Mesendoderm (in vitro differentiated cells): ENCODE measurements at places on chromosomes 4 and X.

DNA sequence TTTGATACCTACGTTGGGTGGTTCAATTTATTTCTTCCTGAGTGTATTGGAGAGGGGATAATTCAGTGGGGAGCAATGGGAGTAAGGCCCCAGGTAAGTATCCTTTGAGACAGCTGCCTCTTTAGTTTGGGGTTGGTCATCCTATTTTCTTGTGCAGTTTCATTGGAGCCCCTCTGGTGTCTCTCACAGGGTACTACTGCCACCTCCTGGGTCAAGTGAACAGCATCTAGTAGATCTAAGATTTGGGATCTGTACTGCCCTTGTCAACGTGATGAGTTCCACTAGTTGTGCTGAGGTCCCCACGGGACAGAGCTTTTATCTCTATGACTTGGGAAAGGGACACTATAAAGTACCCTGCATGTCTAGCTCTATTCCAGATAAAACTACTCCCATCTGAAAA, 80.6 kb downstream of the PBDC1 start:
- H3K27ac ChIP-seq = no peak overlapping the region
- no peaks in the 10 kb centered on the region for H3K4me1 ChIP-seq
- no peaks in the 10 kb centered on the region for H3K27me3 ChIP-seq
- H3K4me3 ChIP-seq = no peak overlapping the region

DNA sequence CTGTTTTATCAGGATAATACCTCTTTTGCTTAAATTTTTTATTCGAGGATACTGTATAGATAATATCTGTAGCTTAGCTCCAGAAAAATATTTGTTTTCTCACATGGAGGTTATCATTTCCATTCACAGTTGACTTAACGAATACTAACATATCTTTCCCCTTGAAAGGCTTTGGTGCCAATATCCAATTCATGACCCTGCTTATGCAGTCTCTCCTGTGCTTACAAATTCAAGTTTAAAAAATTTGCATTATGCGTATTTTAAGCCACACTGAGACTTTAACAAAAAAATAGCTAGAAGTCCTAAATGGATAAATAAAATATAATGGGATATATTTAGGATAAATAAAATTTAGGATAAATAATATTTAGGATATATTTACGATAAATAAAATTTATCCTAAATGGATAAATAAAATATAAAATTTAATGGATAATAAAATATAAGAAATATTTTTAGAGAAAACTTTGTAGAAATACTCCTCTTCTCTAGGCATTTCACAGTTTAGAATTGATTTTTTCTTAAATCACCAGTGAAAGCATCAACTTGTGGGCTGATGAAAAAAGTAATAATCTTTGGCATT, 22.5 kb downstream of the GUCY1B1 start:
- no peaks in the 10 kb centered on the region for H3K4me1 ChIP-seq
- no peak for DNase-seq
- H3K4me3 ChIP-seq = no peak overlapping the region
- no peak overlapping the region for H3K27ac ChIP-seq
- no peaks in the 10 kb centered on the region for H3K36me3 ChIP-seq

DNA sequence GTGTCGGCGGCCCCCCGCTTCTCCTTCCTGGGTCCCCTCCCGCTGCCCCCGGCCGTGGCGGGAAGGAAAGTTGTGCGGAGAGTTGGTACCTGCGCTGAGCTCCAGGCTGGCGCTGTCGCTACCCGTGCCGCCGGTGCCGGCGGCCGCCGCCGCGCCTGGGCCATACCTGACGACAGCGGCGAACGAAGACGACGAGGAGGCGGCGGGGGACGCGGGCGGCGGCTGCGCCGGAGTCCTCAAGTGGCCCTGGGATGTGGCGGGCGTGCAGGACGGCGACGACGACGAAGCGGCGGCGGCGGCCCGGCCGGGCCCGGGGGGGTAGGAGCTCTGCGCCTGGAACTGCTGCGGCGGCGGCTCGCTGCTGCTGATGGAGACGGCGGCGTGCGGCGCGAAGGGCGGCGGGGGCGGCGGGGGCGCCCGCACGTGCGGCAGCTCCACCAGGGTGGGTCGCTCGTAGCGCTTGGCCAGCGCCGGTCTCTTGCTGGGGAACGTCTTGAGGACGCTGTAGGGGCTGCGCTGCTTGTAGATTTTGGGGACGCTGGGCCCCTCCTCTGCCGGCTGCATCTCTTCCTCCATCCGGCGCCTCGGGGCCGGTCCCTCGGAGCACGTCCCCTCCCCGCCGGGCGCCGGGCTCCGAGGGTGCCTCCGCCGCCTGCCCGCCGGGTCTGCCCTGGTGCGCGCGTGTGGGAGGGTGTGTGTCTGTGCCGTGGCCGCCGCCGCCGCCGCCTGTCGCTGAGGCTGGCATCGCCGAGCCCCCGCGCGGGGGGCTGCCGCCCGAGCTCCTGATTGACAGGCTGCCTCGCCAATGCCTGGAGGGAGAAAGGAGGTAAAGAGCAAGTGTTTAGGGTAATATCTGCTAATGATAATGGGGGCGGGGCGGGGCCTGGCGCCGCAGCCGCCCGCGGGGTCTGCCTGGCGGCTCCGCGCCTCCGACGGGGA, 618 bp downstream of the BEND4 start:
- peaks cover 3% of the 10 kb centered on the region for H3K27me3 ChIP-seq
- peak; percentile 95 for DNase-seq
- H3K36me3 ChIP-seq = no peaks in the 10 kb centered on the region
- H3K27ac ChIP-seq = no peak overlapping the region

DNA sequence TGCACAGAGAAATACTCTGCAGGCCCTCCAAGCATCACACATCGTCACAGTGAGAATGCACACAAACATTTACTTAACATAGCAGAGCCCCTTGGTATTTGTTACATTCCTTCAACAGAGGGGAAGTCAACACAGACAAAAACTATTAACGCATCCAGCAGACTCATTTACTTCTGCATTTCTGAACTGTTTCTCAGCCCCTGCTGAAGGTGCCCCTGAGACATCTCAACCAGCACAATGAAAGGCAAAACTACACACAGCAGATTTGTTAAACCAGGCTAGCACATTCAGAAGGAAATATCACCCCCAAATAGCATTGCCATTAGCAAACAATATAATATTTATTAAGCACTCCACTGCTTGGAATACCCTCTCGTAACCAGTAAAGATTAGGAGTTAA, 367.0 kb downstream of the RAB28 start:
- no peak overlapping the region for H3K27ac ChIP-seq
- H3K36me3 ChIP-seq = no peaks in the 10 kb centered on the region
- H3K4me3 ChIP-seq = no peak overlapping the region
- H3K27me3 ChIP-seq = peaks cover 2% of the 10 kb centered on the region
- peak; percentile 40 for DNase-seq
- H3K4me1 ChIP-seq = no peaks in the 10 kb centered on the region

- H3K4me1 ChIP-seq = peaks cover 2% of the 10 kb centered on the region
- no peak for DNase-seq
- H3K27ac ChIP-seq = no peak overlapping the region
- H3K27me3 ChIP-seq = no peaks in the 10 kb centered on the region
- no peak overlapping the region for H3K4me3 ChIP-seq
These were observed 67.4 kb downstream of the ENPP6 start for GRCh38 chr4:184150102-184150839.

DNA sequence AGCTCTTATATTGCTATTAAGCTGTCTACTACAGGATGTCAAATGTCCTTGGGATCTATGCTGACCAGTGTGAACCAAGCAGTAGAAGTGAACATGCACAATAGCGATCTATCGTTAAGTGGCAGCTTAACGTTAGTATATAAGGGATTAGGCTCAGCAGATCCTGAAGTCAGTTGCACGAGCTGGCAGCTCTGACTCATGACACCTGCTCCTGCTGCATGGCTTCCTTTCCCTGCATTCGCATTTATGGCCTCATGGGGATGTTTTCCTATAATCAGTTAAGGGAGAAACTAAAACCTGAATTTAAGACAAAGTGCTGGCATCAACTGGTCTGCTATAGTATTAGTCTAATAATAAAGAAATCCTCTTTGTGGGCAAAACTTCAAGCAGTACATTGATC, 12.7 kb upstream of the MCUB start:
- H3K27ac ChIP-seq = no peak overlapping the region
- no peaks in the 10 kb centered on the region for H3K4me1 ChIP-seq
- DNase-seq = no peak
- no peaks in the 10 kb centered on the region for H3K27me3 ChIP-seq

DNA sequence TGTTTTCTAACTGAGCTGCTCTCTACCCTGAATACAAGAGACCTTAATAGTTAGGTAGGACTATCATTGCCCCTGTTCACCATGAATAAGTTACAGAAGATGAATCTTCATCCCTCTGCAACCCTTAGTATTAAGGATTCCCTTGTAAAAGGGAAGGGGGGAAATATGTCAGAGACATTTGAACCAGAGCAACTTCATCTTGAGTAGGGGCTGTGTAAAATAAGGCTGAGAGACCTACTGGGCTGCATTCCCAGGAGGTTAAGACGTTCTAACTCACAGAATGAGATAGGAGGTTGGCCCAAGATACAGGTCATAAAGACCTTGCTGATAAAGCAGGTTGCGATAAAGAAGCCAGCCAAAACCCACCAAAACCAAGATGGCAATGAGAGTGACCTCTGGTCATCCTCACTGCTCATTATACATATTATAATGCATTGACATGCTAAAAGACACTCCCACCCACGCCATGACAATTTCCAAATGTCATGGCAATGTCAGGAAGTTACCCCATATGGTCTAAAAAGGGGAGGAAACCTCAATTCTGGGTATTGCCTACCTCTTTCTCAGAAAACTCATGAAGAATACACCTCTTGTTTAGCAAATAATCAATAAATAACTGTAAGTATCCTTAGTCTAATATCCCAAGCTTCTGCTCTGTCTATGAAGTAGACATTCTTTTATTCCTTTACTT, 19.5 kb upstream of the TMPRSS11B start:
- H3K4me1 ChIP-seq = no peaks in the 10 kb centered on the region
- no peak for DNase-seq
- no peaks in the 10 kb centered on the region for H3K36me3 ChIP-seq
- H3K27me3 ChIP-seq = no peaks in the 10 kb centered on the region

DNA sequence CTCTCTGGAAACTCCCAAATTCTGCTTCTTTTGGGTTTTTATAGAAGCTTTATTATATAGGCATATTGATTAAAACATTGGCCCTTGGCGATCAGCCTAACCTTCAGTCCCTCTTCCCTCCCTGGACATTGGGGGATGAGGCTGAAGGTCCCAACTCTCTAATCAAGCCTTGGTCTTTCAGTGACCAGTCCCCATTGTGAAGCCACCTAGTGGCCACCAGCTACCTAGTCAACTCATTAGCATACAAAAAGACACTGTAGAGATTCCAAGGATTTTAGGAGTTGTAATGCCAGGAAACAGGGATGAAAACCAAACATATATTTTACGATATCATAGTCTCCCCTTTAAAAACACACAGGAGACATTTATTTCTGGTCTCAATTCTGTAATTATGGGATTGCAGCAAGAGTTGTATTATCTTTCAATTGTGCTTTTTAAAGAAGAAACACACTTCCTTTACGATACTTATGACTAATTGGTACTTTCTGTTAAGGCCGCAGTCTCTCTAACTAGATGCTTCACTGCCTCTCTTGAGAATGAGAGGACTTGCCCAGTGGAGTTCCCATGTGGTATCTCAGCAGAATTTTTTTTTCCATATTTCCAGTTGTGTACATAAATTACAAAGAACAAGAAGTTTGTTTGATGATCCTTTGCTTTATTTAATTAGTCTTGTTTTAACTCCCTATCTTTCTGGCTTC, 58.2 kb downstream of the WDR17 start:
- peak; percentile 75 for DNase-seq
- H3K4me3 ChIP-seq = no peak overlapping the region
- no peaks in the 10 kb centered on the region for H3K27me3 ChIP-seq
- H3K27ac ChIP-seq = no peak overlapping the region
- H3K36me3 ChIP-seq = no peaks in the 10 kb centered on the region

DNA sequence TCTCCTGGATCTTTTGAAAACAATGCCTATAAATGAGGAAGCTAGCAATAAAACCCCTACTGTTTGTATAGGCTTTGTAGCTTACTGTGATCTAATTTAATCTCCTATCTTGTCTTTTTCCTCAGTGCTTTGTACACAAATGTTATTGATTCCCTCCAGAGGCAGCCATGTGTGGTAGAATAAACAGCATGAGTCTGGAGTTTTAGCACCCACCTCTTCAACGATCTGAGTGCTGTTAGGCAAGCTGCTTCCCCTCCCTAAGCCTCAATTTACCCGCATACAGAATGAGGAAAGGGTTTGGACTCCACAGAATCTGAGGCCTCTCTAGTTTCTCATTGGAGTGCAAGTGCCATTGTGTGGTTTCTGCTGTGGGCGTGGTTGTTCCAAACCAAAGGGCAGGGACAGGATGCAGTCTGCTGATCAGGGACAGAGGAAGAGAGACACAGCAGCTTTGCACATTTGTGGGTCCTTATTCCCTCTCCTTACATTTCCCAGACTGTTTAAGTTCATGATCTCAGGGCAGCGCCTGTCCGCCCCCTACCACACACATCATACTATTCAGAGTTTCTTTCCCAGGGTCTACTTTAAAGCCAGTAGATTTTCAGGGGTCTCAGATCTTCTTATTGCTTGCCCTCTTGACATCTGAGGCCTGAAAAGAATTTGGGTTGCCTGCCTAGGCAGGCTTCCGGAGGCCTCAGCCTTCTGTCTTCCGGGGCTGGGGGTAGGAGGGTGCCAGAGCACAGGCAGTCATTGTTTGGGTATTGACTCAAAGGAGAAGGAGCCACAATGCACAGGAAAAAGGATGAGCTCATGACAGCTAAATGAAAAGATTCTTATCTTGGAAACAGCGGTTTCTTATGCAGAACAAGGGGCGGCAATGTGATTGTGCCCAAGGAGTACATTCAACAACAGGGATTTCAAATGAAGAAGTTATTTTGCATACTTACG, 114.9 kb upstream of the TEX13D start:
- DNase-seq = peak; percentile 91
- H3K4me1 ChIP-seq = peaks cover 7% of the 10 kb centered on the region
- no peak overlapping the region for H3K4me3 ChIP-seq
- H3K36me3 ChIP-seq = no peaks in the 10 kb centered on the region
- no peaks in the 10 kb centered on the region for H3K27me3 ChIP-seq
- peak overlapping the region; percentile 98 for H3K27ac ChIP-seq

DNA sequence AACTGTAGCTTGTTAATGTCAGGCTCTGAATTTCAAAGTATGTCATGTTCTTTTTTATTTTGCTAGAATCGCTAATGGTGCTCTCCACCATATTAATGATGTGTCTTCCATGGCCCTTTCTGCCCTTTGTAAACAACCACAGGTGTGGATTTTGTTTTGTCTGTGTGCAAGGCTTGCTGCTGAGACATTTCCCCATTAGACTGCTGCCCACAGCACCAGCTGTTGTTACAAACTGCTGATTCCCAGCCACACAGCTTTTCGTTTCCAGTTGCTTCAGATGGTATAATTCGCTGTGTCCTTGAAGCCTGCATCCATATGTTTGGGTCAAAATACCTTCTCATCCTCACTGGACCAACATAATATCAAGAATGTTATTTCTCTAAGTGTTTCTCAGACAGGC, 32.8 kb downstream of the KCNIP4 start:
- no peak for DNase-seq
- H3K4me3 ChIP-seq = no peak overlapping the region
- H3K4me1 ChIP-seq = no peaks in the 10 kb centered on the region
- H3K36me3 ChIP-seq = no peaks in the 10 kb centered on the region
